ENCODE measurements at places on chromosomes 4 and X. TPM values are rescaled to one million over a fixed set of nuclear protein-coding genes. Genes with fewer than 3 reads are reported as not detected.

The GRSF1 gene
- total RNA-seq: 84.6 TPM

The PPBP gene
- not detected for total RNA-seq

The PNCK gene
- total RNA-seq: 3.5 TPM

The ODAM gene
- not detected for total RNA-seq

The HSFX2 gene
- total RNA-seq: not detected

The STPG2 gene
- total RNA-seq: 0.77 TPM

The CLCN5 gene
- 12.4 TPM for total RNA-seq

The EGF gene
- 0.87 TPM for total RNA-seq

The ASB11 gene
- total RNA-seq: not detected

The SHROOM2 gene
- total RNA-seq: 4.0 TPM

GRCh38 chr4:30939684-30940083 lies 219.5 kb downstream of the PCDH7 start:
- no peak for DNase-seq

- no peak for DNase-seq
Observed at GRCh38 chr4:60812811-60813210, 387.3 kb upstream of the ADGRL3 start.

DNA sequence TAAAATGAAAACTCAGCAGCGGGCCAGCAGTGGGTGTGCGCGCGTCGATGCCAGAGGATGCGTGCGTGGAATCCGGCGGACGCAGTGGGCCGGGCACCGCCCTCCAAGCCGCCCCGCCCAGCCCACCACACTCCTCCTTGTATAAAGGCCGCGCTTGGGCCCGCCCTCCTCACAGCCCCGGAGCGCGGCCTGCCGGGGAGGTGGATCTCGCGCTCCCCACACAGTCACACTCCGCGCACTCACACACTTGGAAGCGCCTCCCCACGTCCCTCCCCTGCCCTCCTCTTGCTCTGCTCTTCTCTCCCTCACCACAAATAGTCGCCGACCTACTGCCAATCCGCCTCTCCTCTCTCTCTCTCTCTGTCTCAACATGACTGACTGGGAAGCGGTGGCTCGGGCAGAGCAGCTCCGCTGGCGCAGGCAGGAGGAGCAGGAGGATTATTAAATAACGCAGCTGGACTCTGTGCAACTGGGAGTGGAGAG lies at the start of gene CCSER1:
Gene CCSER1, plus strand, starts transcription at position 172 of the 483 bp plus-strand sequence.
- no peak for DNase-seq

- no peak for DNase-seq
Observed at GRCh38 chr4:87089368-87089767, 131.1 kb downstream of the KLHL8 start.

DNA sequence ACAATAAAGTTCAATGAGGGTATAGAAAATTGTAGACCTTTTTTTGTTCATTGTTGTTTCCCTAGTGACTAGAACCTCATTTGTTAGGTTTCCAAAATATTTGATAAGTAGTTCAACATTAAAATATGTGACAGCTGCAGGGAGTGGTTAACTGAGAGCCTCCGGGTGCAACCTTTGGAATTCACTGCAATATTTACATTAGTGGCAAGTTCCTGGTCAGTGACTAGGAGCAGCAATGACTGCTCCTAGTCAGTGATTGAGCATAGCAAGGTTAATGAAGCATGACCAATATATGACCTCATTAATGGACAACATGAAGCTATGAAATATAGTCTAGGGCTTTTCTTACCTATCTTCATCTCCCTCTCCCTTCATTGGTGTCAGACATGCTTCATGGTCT lies 65.8 kb upstream of the FAM47A start:
- no peak for DNase-seq

GRCh38 chrX:78075787-78076389 lies 28.2 kb upstream of the PGK1 start:
- DNase-seq: no peak

- DNase-seq: no peak
Observed at GRCh38 chrX:100615005-100615404, 21.6 kb downstream of the TSPAN6 start.

DNA sequence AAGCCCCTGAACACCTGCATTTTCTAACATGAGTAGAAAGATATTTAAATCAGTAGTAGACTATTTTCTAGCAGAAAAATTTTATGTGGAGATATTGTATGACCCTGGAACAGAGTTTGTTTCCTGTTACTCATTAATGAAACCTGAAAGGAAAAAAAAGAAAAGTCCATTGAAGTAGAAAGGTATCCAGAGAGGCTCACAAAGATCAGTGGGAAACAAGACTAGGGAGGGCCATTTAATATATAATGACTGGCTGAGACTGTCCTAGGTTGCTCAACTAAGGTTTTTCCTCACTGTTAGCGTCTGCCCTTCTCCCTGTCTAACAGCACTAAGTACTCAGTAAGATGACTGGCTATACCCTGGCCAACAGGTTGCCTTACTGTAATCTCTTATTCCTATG lies 788.6 kb downstream of the GLUD2 start:
- DNase-seq: no peak

GRCh38 chr4:123870216-123870876 lies 473.8 kb downstream of the SPRY1 start:
- no peak for DNase-seq

GRCh38 chrX:46444011-46444410 lies 101.2 kb downstream of the ZNF674 start:
- DNase-seq: no peak

DNA sequence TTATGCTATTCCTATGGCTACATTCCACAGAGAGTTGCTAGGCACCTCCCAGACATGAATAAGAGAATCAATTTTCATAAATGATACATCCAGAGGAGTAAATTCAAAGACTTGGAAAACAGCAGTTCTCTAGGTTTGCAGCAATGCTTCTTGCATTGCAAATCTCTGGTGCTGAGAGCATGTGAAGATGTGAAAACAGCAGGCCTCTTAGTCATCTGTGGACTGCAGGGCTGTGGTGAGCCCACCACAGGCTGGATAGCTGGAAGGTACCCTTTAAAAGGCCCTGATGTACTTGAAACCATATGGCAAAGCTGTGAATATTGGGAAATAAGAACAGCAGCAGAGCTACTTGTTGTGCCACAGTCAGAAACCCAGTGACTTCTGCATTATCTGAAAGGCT lies 2135.9 kb downstream of the ARAP2 start:
- DNase-seq: no peak

GRCh38 chr4:36337665-36338185 lies 56.3 kb downstream of the DTHD1 start:
- DNase-seq: no peak

DNA sequence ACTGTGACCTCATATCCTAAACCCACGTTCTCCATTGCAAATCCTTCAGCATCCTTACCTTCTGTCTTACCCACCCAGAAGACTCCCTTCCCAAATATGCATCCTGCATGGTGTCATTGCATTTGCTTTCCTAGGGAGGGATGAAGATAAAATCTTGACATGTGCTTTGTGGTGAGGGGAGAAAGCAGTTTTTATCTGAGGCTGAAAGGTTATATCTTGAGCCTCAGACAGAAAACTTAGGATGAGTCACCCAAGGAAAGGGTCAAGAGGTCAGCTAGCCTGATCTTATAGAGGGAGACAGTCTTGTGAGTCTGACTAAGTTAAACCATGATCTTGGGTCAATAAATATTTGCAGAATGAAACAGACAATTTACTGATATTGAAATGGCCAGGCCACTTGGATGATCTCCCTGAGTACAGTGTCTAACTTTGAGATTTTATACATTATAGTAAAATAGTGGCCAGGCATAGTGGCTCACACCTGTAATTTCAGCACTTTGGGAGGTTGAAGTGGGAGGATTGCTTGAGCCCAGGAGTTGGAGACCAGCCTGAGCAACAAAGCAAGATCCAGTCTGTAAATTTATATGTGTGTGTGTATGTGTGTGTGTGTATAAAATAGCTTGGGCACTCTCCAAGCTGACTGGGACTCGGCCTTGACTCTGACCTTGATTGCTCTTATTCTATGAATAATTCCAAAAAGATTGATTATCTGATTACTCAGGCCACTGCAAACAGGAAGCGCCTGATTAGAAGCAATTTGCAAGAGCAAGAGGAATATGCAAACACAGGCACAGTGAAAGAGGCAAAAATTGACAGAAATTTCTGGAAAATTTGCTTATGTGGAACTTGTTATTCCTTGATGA lies 15.4 kb upstream of the FAM9C start:
- no peak for DNase-seq

DNA sequence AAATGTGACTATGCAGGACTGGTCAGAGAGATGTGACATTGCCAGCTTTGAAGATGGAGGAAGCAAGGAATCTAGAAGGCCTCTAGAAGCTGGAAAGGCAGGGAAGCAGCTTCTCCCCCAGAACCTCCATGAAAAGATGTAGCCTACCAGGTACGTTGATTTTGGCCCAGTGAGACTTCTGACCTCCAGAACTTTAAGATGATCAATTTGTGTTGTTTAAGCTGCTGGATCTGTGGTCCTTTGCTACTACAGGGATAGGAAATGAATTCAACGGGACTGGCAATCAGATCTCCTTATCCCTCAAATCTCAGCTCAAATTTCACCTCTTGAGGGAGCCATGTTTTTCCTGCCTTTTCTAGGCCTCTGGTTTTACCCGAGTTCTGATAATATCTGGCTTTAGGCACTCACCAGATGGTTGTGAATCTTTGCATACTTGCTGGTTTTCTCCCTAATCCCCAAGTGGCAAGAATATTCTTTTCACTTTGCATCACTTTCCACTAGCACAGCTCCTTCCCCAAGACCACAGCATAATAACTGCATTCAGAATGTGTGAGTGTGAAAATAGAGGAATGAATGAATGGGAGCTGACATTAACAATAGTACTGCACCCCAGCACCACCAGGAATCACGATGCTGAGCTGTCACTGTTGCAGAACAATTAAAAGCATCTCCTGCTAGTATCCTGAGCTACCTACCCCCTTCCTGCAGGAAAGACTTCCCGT lies 25.5 kb upstream of the TMSB4X start:
- DNase-seq: no peak

DNA sequence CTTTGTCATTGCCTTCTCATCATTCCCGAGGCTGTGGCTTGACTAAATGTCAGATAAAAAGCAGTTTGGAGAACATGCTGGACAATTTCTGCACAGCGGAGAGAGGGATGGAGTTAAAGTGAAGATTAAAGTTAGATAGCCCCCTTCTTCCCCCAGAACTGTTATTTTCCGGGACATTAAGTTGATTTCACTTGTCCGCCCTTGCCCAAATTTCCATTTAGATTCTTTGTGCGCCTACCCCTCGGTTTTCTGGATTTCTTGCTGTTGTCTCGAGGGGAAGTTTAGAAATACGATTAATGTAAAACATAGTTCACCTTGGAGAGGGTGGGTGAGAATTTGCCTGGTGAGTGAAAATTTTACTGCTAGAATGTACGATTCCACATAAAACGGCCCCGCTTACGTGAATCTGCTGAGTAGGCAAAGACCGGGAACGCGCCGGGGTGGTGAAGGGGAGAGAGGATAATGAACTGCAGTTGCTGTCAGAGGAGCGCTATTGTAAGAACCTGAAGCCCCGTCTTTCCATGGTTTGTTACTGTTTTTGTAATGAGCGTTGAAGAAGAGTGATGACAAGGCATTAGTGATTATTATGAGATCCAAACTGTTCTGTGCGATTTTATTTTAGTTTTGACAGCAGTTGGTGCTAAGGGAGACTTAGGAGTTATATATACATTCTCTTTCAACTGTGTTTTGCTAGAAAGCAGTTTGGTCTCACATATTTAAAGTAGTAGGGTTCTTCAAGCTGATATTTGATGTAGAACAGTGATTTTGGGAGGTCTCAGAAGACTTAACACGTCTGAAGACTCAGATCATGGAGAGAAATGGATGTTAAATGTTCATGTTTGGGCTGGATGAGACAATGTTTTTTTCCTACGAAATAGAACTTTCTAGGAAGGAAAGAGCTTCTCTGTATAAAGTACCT lies 73.0 kb downstream of the AFF1 start:
- DNase-seq: no peak

DNA sequence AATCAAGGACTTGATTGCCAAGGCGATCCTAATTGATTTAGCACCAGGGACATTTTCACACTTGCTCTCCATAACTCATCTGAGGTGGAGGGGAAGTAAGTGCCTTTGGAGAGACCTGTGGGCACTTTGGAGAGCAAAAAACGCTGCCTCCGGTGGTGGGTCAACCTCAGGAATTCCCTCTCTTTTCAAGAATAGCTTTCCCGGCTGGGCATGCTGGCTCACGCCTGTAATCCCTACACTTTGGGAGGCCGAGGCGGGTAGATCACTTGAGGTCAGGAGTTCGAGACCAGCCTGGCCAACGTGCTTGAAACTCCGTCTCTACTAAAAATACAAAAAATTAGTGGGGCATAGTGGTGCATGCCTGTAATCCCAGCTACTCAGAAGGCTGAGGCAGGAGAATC lies 49.2 kb downstream of the PRPS1 start:
- DNase-seq: no peak

DNA sequence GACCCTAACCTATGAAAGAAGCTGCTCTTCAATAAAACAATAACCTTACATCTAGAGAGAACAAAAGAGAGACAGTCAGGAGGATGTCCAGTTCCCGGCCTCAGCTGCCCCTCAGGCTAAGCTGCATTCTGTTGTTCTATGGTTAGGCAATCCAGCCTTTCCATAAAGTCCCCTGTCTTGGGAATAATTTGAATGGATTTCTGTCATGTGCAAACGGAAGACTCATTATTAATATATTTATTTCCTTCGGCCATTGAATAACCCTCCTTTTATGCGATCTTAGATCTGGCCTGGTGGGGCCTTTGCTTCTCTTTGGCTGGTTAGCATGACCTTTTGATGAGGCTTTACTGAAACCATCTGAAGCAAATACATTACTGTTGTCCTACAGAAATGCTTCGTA lies 80.1 kb downstream of the ANKRD50 start:
- no peak for DNase-seq

GRCh38 chr4:113998531-113998930 lies 19.1 kb upstream of the ARSJ start:
- DNase-seq: no peak

GRCh38 chr4:24655326-24655725 lies 71.0 kb upstream of the DHX15 start:
- DNase-seq: no peak

- DNase-seq: no peak
Observed at GRCh38 chrX:131262738-131263679, 26.1 kb downstream of the IGSF1 start.

DNA sequence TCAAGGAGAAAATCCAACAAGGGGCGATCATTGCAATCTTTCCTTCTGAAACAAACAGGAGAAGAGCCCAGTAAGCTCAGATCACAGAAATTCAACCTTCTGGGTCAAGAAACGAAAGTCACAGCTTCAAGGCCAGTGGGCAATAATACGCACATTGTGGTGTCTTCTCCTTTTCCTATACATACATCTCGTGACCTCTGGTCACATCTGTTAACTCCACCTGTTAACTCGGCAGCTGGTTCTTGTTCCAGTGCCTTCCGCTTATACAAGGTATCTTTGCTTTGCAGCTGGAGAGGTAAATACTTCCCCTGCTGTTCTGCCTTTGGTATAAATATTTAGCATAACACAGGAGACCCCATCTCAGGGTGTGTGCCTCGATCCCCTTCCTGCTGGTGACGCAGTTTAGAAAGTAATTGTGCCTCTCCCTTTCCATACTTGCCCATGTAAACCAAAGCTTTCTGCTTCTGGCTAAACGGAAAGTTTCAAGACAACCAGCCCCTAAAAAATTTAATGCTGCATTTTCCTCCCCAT lies 45.0 kb downstream of the CCDC149 start:
- no peak for DNase-seq

Measured in chondrocyte (in vitro differentiated cells).